Naive thymus-derived CD4-positive, alpha-beta T cell (primary cell): ENCODE measurements at places on chromosomes 1 and 21. TPM values are rescaled to one million over a fixed set of nuclear protein-coding genes. Genes with fewer than 3 reads are reported as not detected.

Gene FAM177B
- not detected for polyA plus RNA-seq

DNA sequence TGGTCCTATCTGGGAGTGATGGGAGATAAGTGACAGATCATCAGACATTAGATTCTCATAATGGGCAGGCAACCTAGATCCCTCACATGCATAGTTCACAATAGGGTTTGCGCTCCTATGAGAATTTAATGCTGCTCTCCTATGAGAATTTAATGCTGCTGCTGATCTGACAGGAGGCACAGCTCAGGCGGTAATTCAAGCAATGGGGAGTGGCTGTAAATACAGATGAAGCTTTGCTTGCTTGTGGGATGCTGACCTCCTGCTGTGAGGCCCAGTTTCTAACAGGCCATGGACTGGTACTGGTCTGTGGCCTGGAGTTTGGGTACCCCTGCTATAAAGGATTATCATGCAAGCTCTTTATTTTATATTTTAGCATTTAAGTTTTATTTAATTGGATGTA, 72.0 kb downstream of the ZMYM4 start:
- DNase-seq = no peak

Gene XCL2
- polyA plus RNA-seq = 0.61 TPM

Gene ZFP69
- polyA plus RNA-seq = 4.1 TPM

GRCh38 chr1:25650289-25650576, 33.6 kb downstream of the MAN1C1 start:
- DNase-seq = no peak

Gene GRHL3
- not detected for polyA plus RNA-seq

Gene KRTAP19-3
- polyA plus RNA-seq = not detected

DNA sequence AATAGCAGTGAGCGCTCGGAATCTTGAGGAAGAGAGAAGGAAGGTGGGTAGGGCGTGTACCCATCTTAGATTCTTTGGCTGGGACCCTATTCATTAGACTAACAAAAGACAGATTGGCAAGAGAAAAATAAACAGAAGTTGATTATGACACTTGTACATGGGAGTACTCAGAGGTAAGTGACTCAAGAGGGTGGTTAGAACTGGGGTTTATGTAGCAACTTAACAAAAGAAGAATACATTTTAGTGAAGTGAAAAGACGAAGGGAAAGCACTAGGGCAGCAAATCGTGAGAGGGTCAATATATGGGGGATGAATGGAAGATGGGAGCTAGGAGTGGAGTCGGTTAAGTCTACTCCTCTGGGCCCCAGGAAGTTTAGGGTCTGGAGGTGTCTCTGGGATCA, 25.8 kb upstream of the RCC2 start:
- no peak for DNase-seq

DNA sequence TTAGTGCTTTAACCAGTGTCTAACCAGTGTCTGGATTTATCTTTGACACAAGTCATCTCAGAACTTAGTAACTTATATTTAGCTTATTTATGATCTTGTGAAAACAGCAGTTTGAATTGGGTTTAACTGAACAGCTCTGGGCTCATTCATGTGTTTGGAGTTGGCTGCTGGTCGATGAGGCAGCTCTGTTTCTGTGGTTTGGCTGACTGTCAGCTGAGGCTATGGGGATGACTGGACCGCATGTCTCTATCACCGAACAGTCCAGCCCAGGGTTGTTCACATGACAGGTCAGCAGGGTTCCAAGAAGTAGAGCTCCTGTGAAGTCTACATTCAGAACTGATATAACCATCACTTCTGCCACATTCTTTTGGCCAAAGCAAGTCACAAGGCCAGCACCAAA, 29.1 kb upstream of the C21orf91 start:
- no peak for DNase-seq

Gene CASP9
- polyA plus RNA-seq = 9.3 TPM

- DNase-seq = no peak
These were observed 79.7 kb downstream of the TGFBR3 start for GRCh38 chr1:91806181-91806768.

DNA sequence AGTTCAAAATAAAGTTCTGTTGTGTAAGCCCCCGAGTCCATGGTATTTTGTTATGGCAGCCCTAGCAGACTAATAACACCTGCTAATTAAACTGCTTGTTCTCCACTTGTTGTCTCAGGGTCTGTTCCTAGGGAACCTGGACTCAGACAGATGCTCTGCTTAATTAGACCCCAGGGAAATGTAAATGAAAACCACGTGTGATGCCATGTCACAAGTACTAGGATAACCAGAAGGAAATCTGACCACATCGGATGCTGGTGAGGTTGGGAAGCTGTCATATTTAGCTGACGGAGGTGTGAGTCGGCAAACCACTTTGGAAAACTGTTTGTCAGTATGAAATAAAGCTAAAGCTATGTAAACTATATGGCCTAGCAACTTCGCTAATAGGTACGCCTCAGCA, 19.6 kb downstream of the EDN2 start:
- DNase-seq = no peak

DNA sequence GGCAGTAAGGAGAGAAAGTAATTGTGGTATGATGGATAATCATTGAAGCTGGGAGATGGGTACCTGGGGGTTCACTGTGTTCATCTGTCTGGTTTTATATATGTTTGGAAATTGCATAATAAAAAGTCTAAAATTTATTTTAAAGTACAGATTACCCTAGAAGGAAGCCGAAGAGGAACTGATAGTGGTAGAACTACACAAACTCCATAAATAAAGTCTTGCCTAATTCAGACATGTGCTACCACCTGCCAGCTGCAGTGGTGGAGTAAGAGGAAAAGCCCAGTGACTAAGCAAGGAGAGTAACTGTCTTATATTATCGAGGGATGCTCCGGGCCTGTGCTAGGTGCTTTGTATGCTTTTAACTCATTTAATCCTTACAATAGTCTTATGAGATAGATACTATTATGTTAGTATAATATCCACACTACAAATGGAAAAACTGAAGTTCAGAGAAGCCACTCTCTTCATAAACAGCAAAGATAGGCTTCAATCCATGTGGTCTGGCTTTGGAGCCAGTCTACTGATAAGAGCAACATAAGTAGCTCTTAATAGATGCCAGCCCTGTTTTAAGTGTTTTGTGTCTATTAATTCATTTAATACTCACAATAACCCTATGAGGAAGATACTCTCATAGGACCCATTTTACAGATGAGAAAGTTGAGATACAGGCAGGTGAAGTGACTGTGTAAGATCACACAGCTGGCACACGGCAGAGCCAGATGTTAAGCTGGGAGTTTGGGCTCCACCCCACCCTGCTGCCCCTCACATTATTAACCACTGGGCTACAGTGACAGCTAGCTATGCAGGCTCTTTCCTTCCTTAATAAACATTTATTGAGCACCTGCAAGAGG, 56.8 kb upstream of the HNRNPU start:
- DNase-seq = no peak

GRCh38 chr1:115189814-115190539, 100.7 kb upstream of the TSPAN2 start:
- no peak for DNase-seq

DNA sequence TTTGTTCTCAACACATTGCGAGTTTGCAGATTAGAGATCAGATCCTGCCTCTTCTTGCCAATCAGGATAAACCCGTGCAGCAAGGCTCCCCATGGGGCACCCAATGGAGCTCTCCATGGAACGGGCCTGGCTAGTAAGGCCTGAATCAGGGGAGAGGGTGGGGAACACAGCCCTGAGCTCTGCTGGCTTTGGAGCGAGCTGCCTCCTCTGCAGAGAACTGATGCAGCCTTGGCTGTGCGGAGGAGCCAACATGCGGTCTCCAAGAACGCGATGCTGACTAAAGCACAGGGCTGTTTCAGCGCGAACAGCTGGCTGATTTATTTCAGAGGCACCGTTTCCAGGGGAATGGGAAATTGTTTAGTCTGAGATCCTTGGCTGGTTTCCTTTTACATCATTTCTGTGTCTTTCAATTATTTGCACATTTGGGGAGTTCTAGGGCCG, 139.7 kb downstream of the TSEN15 start:
- no peak for DNase-seq

Gene CASZ1
- 1.1 TPM for polyA plus RNA-seq

DNA sequence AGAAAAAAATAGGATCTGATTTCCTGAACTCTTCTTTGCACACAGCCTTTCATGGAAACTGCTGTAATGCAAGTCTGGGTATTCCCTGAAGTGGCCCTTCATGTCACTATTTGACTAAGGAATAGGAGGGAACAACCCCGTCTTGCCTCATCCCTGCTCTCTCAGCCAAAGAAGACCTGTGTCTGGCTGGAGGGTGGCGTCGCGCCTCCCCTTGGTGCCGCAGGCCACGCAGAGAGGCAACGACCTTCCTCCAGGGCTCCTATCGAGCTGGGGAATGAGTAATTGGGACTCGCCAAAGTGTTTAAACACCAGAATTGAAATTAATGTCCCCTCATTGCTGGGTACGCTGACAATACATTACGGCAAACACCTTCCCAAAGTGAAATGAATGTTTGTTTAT, 129.8 kb downstream of the PBX1 start:
- no peak for DNase-seq

- no peak for DNase-seq
These were observed 7.2 kb upstream of the COL6A1 start for GRCh38 chr21:45974073-45975019.

Gene GADD45A
- 7.0 TPM for polyA plus RNA-seq

Gene FCMR
- polyA plus RNA-seq = 803 TPM

Gene CNKSR1
- 1.4 TPM for polyA plus RNA-seq

DNA sequence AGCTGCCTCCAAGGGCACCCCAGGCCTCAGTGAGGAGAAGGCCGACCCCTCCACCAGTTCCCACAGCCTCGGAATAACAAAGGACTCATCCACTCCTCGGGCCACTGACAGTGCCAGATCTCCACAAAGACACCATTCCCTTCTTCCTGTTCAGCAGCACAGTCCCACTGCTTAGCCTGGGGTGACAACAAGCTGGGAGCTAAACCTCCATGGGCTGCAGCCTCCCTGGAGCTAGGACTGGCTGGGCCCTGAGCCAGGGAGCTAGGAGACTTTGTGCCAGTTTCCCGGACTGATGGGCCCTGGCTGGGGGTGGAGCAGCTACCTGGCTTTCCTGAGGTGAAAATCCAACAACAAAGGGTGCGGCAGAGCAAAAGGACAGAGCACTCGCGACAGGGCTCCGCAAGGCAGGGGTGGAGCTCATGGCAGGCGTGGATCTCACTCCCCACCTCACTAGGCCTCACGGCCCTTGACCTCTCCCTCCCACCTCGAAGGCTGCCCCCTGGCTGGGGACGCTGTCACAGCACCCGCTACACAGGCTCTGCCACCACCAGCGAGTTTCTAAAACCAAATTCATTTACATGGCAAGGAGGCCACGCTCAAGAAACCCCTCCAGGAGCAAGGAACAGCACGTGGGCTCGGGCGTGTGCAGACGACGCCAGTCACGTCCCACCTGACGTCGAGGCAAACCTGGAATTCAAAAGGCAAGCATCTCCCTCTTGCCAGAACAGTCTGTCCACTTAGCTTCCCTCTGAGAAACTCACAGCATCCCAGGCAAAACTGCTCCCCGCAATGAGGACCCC, 13.8 kb downstream of the SLC35E2B start:
- peak; percentile 45 for DNase-seq

DNA sequence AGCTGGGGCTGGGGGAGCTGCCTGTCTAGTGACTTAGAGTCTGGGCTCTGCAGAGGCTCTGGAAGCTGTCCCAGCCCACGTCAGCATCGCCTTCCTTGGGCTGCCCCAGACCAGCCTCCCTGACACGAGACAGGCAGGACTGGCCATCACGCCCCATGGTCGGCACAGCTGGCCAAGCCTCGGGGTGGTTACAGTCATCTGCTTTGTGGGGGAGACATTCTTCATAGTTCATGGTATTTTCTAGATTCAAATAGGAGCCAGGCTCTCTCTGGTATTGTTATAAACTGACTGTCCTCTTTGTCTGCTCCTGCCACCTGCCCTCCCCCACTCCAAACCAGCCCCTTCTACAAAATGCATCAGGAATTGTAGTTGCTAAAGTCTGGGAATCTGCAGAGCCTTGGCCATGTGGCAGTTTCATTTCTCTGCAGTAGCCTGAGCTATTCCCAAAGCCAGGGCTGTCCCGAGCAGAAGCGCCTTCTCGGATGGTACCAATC, 29.4 kb downstream of the OLFML2B start:
- DNase-seq = no peak

Gene FMOD
- not detected for polyA plus RNA-seq

Gene CDCA8
- 1.3 TPM for polyA plus RNA-seq

- DNase-seq = no peak
These were observed 187.5 kb downstream of the LMX1A start for GRCh38 chr1:165169028-165169427.

- DNase-seq = no peak
These were observed 36.9 kb upstream of the PADI2 start for GRCh38 chr1:17156108-17156507.

DNA sequence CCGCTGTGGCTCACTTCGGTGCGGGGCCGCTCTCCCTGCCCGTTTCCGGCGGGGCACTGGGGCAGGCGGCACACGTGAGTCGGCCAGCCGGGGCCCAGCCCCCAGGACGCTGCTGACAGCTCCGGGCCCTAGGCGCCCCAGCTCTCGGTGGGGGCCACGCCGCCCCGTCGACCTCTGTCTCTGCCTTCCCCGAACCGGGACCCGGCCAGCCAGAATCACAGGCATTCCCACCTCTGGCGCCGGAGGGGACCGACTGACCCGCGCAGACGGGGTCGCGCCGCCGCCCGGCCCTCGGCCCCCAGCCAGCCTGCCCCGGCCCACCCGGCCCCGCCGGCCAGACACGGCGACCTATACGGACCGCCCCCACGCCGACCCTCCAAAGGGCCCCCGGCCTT, 755 bp downstream of the SCMH1 start:
- DNase-seq = peak; percentile 14

GRCh38 chr1:91727763-91728162, 158.2 kb downstream of the TGFBR3 start:
- DNase-seq = no peak

- DNase-seq = no peak
These were observed 176.5 kb downstream of the PBX1 start for GRCh38 chr1:164735315-164736052.

Gene ZNF670
- polyA plus RNA-seq = 1.6 TPM

- no peak for DNase-seq
These were observed 36.6 kb downstream of the RABIF start for GRCh38 chr1:202852163-202852904.

GRCh38 chr1:210750468-210750867, 383.5 kb downstream of the KCNH1 start:
- no peak for DNase-seq

Gene PPIAL4G
- polyA plus RNA-seq = 0.09 TPM

GRCh38 chr1:64864018-64864940, 102.1 kb downstream of the JAK1 start:
- peak; percentile 37 for DNase-seq

- no peak for DNase-seq
These were observed 25.0 kb upstream of the BCL9 start for GRCh38 chr1:147516157-147516917.

Gene PTGFR
- not detected for polyA plus RNA-seq

GRCh38 chr1:203629016-203629506, 2.4 kb downstream of the ATP2B4 start:
- DNase-seq = peak; percentile 37
